NCI-H748 treated with DMSO at 0.1 percent for 48 hours (cell line): ENCODE measurements at places on chromosomes 1 and 21.

GRCh38 chr1:15384301-15384901 is 25.3 kb upstream of the EFHD2 start:
- no peak for DNase-seq

DNA sequence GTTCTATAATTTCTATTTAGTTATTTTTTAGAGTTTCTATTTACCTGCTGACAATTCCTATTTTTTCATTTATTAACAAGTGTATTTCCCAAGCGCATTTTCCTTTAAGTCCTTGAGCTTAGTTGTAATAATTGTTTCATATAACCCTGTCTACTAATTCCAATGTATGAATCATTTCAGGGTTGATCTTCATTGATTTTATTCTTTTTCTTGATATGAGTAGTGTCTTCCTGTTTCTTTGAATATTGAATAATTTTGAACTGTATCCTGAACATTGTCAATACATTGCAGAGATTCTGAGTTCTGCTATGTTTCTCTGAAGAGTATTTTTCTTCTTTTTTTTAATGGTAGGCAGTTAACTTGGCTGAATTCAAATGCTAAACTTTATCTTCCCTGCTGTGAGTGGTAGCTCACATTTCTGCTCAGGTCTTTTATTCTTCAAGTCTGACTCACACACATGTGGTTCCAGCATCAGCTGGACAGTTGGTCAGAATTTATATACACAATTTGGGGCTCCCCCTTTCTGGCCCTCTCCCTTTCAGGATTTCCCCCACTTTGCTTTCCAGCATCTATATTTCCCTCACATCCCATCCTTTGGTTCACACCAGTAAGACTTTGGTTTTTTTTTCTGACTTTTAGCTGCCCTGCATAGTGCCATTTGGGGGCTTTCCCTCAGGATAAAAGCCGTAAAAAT is 54.4 kb upstream of the WDR26 start:
- DNase-seq: no peak

DNA sequence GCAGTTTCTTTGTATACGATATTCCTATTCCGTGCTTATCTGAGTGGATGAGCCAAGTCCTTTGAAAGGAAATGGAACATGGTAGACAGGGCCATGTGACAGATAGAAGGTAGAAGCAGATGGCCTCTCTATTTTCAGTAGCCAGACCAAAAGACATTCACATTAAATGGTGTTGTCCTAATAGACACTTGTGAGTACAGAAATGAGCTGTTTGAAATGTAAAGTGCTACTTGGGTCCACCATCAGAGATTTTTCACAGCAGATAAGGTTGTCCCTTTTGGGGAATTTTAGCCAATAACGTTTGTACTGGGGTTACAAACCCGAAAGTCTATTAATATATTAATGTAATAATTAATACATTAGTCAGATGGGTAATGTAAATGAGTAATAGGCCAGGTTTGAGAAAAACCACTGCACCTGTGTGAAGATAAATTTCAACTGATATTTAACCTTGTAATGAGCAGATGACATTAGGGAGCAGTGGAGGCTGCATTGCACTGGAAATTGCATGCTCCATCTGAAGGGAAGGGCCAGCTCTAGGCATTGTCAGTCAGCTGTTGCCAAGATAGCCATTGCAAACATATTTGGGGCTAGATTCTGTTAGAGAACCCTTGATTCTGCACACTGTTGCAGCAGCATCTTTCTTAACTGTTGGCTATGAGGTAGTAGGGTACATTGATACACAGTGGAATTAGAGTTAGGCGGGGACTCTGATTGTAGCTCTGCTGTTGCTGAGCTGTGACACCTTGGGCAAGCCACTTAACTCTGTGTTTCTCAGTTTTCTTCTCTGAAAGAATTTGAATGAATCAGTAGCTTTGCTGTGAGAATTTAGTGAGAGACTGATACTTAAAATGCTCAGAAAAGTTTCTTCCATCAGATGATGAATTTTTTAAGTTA is 43.8 kb downstream of the FGGY start:
- DNase-seq: no peak

- no peak for DNase-seq
Observed at GRCh38 chr21:29351691-29352090, 53.0 kb downstream of the BACH1 start.

- no peak for DNase-seq
Observed at GRCh38 chr1:28027660-28028059, 60.8 kb downstream of the EYA3 start.

DNA sequence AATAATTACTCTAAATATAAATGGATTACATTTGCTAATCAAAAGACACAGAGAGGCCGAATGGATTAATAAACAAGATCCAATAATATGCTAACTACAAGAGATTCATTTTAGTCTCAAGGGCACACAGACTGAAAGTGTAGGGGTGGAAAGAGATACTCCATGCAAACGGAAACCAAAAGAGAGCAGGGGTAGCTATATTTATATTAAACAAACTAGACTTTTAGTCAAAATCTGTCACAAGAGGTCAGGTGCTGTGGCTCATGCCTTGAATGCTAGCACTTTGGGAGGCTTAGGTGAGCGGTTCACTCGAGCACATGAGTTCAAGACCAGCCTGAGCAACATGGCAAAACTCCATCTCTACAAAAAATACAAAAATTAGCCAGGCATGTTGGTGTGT is 33.6 kb upstream of the DISP1 start:
- DNase-seq: no peak

DNA sequence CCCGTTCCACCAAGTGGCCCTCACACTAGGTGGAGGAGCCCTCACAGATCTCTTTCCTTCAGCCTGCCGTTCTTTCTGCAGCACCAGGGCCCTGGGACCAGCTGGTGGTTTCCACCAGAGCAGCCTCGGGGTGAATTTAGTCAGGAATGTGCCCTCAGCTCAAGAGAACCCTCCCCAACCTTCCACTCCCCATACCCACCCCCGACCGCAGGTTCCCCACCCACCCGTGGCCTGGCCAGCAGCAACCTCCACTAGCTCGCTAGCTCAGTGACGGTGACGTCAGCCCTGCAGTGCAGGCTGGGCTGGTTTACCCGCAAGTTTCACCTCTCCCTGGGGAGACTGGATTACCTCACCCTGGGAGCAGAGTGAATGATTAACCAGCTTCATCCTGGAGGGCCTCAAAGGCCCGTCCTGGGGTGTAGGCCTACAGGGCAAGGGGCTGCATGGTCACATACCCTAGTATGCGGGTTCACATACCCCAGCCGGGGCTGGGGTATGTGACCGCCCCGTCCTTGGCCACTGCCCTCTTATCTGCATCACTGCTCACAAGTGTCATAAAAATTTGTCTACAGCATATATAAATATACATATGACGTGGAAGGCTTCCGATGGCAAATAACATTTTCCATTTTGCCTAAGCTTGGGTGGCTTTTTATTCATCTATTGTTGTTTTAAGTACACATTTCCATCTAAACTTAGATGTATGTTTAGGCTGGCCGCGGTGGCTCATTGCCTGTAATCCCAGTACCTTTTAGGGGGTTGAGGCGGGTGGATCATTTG is 24.5 kb downstream of the ELF3 start:
- no peak for DNase-seq

DNA sequence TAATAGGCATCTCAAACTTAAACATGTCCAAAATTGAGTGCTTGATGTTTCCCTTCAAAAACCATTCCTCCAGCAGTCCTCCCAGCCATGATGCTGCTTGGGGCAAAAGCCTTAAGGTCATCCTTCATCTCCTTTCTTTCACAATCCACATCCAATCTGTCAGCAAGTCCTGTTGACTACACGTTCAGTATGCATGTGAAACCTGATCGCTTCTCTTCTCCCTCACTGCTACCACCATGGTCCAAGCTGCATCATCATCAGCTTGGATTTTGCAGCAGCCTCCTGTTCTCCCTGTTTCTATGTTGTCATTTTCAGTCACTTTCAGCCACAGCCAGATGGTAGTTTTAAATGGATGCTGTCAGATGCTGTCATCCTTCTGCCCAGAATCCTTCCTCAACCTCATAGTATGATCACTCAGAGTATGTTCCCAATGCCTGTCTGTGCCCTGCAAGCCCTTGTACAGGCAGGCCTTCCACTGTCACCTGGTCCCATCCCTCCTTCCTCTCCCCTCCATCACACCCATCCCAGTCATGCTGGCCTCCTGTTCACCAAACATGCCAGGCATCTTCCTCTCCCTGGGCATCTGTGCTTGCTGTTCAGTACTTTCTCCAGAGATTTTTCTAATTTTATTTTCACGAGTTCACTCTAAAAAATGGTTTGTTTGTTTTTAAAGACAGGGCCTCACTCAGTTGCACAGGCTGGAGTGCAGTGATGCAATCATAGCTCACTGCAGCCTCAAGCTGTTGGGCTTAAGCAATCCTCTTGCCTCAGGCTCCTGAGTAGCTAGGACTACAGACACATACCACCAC is 66.0 kb downstream of the SYDE2 start:
- no peak for DNase-seq

DNA sequence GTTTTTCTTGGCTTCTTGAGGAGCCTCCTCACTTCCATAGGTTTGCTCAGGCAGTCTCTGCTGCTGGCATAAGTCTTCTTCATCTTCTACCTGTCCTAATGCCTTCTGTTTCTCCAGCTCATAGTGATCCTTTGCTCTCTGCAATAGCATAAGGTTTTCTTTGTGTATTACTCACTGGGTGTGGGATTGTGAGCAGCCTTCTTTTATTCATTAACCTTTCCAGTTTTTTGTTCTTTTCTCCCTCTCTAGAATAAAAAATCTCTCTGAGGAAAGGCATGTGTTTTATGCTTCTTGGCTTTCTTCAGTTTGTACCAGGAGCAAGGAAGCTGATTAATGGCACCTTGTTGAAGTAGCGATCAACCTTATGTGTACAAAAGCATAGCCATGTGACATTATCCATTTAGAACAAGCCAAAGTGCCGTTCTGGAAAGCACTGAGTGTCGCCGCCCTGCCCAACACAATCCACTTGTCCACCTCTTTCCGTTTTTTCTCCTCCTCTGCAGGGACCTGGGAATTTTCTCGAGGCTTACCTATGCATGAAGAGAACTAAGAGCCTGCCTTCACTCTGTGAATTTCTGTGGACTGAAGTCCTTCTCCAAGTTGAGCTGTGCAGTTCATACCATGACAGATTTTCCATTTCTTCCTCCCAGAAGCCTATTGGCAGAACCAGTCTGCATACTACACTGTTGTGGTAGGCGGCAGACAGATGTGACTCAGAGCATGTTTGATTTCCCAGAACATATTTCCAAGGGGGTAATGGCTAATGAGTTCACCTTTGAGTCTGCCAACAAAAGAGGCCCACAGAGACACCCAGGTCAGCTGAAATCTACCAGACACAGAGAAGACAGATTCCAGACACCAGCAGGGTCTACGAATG is 39.0 kb downstream of the DPT start:
- DNase-seq: no peak

- DNase-seq: no peak
Observed at GRCh38 chr1:31095298-31095981, 29.9 kb upstream of the PUM1 start.

DNA sequence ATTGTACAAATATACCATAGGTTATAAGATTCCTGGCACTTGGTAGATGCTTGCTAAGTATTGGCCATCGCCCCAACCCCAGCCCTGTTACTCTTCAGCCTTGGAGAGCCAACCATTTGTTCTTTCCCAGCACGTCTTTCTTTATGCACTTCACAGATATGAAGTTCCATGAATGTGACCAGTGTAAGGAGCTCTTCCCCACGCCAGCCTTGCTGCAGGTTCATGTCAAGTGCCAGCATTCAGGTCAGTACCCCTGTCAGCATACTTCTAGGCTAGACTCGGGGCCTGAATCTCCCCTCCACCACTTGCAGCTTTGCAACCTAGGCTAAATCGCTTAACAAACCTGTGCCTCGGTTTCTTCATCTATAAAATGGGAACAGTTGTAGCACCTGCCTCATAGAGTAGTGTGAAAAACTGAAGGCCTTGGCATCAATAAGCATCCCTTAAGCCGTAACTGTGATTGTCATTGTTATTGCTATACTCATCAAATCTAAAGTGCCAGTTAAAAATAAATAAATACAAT is 41.0 kb upstream of the EPHA8 start:
- DNase-seq: no peak

DNA sequence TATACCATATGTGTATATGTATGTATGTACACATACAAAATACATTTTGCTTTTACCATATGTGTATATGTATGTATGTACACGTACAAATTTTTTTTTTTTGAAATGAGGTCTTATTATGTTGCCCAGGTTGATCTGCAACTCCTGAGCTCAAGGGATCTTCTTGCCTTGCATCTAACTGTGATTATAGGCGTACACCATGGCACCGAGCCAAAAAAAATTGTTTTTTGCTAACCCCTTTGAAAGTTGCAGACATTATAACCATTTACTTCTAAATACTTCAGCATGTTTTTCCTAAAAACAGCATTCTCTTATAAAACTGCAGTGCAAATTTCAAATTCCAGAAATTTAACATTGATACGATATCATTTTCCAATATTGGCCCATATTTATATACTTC is 147.0 kb downstream of the POU2F1 start:
- DNase-seq: no peak

- no peak for DNase-seq
Observed at GRCh38 chr1:30083800-30084464, 639.5 kb downstream of the MATN1 start.

GRCh38 chr1:14914351-14914988 is 239.1 kb upstream of the TMEM51 start:
- no peak for DNase-seq

GRCh38 chr1:12553963-12554362 is 64.0 kb downstream of the DHRS3 start:
- no peak for DNase-seq

GRCh38 chr1:115280064-115280463 is 58.0 kb downstream of the NGF start:
- DNase-seq: no peak

DNA sequence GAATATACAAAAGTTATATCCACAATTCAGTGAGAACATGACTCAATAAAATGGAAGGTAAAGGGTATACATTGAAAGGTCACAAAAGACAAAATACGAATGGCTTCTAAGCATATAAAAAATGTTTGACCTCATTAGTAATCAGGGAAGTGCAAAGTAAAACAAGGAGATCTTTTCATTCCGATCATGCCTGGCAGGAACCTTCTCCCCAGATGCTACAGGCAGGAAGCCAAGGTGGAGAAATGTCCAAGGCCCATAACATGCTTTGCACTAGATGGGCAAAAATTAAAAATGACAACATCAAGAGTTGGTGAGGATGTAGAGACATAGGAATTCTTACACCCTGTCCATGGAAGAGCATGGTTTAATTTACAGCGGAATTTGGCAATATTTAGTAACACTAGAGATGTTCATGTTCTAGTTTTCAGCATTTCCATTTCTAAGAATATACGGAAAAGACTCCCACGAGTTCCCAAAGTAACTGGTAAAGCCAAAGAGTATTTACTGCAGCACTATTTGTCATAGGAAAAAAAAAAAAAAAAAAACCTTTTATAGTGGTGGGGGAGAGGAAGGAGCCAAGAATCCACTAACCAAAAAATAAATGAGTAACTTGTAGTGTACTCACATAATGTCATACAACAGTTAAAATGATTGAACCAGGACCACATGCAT is 184.5 kb upstream of the KAZN start:
- no peak for DNase-seq
